ENCODE measurements at places on chromosomes 16 and 17.
A peak's percentile ranks its signal among the peaks of the same experiment; 100 is the strongest.

- no peak for DNase-seq
These were observed 282.6 kb downstream of the CBLN1 start for GRCh38 chr16:48999044-48999443.

DNA sequence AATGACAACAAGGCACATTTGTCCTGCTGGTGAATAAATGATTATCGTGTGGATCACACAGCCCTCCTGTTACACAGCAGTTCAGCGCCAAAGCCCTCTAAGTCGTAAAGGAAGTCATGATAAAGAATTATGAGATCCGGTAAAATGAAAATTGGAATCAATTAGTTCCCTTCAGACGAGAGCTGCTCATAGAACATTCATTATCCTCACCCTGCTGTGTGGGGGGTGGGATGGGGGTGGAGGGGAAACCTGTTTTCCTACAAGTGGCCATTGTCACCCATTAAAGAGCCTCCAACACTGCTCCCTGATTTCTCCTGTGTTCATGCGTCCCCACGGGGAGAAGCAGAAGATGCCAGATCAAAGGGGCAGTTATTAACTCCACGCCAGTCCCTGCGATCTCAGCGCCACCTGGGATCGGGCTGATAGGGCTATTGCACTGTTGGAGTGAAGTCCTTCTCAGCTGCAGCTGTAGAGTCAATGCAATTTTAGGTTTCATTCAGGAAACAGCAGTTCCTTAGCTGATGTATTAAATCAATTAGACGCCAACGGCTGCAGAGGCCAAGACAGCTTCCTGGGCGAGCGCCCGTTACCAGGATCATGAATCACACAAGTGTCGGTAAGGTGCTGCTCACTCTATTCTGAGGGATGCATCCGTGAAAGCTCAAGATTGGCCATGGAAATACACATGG, 19.2 kb upstream of the CACNG4 start:
- DNase-seq: no peak

DNA sequence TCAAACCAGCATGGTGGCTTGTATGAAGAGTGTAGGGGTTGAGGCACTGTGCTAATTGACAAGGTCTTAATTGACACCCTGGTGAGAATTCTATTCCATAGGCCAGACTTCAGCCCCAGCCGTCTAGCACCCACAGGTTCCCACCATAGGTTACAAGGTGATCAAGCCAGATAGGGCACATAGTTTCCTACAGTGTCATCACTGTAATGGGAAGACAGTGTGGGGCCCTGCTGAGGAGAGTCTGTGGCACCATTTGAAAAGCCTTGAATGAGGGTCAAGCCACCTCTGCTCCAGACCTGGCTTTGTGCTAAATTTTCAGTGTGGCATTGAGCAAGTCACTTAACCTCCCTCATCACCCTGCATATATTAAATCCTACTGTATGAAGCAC, 36.2 kb downstream of the YPEL2 start:
- no peak for DNase-seq

DNA sequence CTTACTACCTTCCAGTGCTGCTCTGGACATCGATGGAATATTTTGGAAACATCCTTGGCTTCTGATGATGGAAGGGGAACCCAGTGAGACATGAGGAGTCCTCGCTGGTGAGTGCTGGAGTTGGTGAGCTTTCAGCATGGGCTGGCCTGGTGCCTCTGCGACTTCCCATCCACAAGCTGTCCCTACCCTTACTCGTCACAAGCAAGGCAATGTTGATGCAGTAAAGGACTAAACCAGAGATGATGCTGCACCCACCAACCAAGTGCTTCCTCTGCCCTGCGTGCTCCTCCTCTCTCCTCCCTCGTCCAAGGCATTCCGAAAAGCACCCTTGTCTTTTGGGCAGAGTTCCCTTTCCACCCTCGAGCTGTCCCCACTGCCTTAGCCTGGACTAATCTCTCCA, 154.7 kb downstream of the GRIN2A start:
- DNase-seq: no peak

DNA sequence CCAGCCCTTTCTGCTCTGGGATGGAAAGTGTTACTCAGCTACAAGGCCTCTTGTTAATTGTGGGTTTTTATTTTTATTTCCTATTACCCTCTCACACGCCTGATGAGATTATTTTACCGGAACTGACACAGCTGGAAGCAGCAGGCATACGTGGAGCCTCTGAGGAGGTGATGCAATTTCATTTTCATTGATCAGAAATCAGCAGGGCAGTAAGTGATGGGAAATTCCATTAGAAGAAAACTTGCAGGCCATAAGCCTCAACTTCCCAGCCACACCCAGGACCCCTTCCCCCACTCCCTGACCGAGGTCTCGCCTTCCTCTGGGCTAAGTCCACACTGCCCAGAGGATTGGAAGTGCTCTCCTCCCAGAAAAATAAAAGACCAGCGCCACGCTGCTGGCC, 69.7 kb downstream of the ZFHX3 start:
- DNase-seq: no peak

DNA sequence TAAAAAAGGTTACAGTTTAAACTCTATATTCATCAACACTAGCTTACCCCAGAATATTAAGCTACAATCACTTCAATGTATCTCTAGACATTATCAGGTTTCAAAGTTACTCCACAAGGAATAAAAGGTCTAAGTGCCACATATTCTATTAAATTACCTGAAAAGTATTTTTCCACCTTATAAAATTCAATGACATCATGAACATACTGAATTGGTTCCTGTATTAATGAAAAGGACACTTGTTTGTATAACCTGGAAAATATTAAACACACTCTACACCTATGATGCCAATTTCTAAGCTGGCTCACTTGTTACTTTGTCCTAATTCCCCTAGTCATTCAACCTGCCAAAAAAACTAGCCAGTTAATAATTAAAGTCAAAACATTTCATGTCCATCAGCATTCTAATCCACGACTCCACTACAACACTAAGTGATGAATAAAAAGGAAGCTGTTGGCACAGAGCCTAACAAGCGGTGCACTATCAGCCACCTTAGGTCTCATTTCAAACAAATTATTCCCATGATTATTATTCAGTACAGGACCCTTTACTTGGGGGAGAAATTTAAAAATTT, 12.2 kb downstream of the MED13 start:
- DNase-seq: no peak

DNA sequence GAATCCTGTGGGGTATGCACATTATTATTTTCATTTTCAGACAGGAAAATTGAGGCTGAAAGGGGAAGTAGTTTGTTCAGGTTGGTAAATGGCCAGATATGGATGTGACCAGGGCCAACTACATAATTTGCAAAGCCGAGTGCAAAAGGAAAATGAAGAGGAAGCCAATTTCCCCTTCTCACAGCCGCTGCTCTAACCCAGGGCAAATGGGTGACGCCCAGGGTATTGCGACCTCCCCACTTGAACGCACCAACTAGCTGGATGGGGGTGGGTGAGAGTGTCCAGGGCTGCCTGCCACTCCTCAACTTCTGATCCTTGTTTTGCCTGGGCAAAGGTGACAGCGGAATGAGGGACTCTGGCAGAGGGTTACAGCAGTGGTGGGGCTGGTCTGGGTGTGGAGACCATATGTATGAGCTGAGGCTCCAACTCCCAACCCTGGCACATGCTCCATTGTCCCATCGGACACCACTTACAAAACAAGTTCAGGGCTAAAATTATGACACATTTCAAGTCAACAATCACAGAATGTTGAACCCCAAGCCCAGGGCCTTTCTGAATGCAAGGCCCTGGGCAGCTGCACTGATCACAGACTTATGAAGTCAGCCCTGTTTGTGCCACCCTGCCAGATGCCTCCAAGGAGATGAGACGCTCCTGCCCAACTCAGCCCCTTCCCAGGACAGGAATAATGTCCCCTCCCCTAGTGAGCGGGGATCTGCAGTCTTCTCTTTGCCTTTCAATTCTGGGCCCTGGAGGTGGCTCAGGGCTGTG, 1.7 kb downstream of the ANKRD40CL start:
- DNase-seq: no peak

GRCh38 chr16:84065536-84066132, 23.0 kb upstream of the SLC38A8 start:
- peak; percentile 50 for DNase-seq

DNA sequence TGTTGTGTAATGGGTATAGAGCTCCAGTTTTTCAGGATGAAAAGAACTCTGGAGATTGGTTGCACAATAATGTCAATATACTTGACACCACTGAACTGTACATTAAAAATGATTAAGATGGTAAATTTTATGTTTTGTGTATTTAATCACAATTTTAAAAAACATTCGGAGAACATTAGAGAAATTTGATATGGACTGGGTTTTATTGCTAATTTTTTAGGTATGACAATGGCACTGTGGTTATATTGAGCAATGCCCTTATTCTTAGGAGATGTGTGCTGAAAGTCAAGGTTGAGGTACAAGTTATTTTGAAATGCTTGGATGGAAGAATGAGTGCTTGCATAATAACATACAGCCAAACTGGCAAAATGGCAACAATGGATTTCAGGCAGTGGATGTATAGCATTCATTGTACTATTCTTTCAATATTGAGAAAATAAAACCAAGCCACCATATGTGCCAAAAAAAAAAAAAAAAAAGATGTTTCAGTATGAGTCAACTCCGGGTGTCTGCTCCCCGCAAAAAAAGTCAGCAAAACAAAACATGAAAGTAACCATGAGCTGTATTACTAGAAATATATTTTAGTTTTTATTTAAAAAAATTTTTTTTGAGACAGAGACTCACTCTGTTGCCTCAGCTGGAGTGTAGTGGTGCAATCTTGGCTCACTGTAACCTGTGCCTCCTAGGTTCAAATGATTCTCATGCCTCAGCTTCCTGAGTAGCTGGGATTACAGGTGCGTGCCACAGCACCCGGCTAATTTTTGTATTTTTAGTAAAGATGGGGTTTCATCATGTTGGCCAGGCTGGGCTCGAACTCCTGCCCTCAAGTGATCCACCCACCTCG, 19.8 kb downstream of the HOXB1 start:
- no peak for DNase-seq

DNA sequence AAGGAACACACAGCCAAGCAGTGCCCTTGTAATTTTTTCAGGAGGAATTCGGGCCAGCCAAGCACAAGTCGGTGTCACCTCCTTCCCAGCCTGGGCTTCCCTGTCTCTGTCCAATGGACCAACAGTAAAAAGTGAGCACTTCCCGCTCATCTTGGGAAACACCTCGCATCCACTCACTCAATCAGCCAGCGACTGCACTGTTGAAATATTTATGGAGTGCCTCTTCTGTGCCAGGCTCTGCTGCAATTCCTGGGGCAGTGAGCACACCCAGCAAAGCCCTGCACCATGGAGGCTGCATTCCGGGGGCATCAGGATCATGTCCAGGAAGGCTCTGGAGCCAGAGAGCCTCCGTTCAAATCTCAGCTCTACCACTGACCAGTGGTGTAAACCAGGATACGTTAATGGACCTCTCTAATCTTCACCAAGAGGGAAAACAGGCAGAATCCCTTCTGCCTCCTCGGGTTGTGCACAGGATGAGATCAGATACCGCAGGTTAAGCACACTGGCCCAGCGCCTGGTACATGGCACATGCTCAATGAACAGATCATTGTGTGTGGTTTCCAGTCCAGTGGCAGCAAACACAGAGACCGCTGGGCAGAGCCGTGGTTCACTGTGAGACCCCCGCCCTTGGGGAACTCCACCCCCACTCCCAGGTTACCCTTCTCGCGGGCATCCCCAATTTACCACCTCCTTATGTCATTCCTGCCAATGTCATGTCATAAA, 194.3 kb downstream of the ZNF423 start:
- no peak for DNase-seq

GRCh38 chr17:46826116-46826515, 7.6 kb upstream of the WNT3 start:
- DNase-seq: no peak

GRCh38 chr16:69348222-69348621, 3.4 kb downstream of the TMED6 start:
- no peak for DNase-seq

- DNase-seq: no peak
These were observed 50.0 kb upstream of the TNRC6C start for GRCh38 chr17:77908501-77908900.

- no peak for DNase-seq
These were observed 22.6 kb downstream of the NTAN1 start for GRCh38 chr16:15033309-15033707.

- DNase-seq: no peak
These were observed 20.6 kb downstream of the ABAT start for GRCh38 chr16:8694795-8695728.

- peak; percentile 87 for DNase-seq
These were observed 60.0 kb upstream of the CHMP6 start for GRCh38 chr17:80931421-80932265.

GRCh38 chr17:80789356-80789902, 202.2 kb upstream of the CHMP6 start:
- DNase-seq: peak; percentile 93

DNA sequence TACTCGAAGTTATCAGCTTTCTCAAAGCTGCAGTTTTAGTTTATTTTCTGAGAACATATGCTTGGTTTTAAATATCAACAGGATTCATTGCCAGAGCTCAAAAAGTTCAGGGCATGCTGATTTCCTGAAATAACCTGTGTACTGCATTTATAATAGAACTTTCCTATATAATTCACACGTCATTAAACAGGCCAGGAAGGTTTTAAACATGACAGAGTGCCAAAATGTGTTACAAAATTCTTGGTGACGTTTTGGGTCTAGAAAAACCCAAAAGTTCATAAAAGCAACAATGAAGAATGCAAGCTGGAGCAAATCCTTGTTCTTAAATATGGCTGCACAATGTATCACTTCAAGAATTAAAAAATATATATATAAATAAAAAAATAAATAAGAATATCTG, 1139.1 kb downstream of the CDH11 start:
- DNase-seq: no peak

GRCh38 chr17:75153780-75154194, 525 bp downstream of the JPT1 start:
- peak; percentile 21 for DNase-seq

DNA sequence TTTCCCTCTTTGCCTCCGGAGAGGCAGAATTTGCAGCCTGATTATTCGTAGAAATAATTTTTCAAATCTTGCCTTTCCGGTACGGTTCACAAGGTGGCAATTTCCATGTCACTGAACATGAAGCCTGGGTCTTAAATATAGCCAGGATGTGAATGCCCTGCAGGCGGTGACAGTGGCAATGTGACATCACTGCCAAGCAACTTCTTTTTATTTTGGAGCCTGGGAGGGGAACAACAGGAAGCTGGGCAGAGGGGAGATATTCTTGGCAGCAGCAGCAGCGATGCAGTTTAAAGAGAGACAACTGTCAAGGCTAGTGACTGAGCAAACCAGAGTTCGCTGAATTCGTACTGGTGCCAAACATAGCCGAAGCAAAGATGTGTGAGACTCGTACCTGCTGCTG, 171.1 kb downstream of the SNX29 start:
- no peak for DNase-seq

GRCh38 chr16:17362946-17363345, 107.8 kb downstream of the XYLT1 start:
- DNase-seq: no peak

GRCh38 chr17:1649844-1650501, at the start of gene RILP:
RILP (minus strand) TSS chr17:1649866; CDS start chr17:1649804, 62 bp downstream.
- DNase-seq: no peak

GRCh38 chr17:1546292-1546922, 16.2 kb downstream of the PITPNA start:
- no peak for DNase-seq

GRCh38 chr17:6894206-6894528, 62.6 kb upstream of the TEKT1 start:
- DNase-seq: no peak

- no peak for DNase-seq
These were observed 3.9 kb downstream of the TELO2 start for GRCh38 chr16:1497014-1497598.
